ENCODE measurements at places on chromosomes 4 and X.
A peak's percentile ranks its signal among the peaks of the same experiment; 100 is the strongest.

- DNase-seq: no peak
Observed at GRCh38 chr4:72357908-72358307, 211.1 kb downstream of the ADAMTS3 start.

DNA sequence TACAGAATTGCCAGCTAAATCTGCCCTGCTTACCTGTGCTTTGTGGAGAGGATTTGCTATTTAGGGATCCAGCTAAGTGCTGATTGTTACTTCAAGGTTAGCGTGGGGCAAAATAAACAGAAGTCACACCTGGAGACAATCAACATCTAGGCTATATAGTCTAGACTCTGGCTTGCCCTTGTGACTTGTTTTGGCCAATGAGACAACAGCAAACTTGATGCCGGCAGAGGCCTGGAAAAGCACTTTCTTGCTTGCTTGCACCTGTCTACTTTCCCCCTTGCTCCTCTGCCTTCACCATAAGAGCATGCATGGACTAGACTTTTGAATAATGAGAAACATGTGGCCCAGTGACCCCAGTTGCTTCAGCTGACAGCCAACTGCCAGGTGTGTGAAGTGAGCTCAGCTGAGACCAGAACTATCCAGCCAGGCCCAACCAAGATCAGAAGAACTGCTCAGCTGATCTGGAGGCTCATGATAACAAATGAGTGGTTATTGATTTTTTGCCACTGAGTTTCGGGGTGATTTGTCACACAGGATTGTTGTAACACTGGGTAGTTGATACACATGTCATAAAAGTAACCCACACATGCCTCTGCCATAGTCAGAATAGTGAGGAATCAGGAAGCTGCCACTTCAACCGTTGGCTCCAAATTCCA, 164.4 kb downstream of the RBMX2 start:
- DNase-seq: no peak

GRCh38 chrX:123835661-123836371, 24.0 kb upstream of the XIAP start:
- no peak for DNase-seq

DNA sequence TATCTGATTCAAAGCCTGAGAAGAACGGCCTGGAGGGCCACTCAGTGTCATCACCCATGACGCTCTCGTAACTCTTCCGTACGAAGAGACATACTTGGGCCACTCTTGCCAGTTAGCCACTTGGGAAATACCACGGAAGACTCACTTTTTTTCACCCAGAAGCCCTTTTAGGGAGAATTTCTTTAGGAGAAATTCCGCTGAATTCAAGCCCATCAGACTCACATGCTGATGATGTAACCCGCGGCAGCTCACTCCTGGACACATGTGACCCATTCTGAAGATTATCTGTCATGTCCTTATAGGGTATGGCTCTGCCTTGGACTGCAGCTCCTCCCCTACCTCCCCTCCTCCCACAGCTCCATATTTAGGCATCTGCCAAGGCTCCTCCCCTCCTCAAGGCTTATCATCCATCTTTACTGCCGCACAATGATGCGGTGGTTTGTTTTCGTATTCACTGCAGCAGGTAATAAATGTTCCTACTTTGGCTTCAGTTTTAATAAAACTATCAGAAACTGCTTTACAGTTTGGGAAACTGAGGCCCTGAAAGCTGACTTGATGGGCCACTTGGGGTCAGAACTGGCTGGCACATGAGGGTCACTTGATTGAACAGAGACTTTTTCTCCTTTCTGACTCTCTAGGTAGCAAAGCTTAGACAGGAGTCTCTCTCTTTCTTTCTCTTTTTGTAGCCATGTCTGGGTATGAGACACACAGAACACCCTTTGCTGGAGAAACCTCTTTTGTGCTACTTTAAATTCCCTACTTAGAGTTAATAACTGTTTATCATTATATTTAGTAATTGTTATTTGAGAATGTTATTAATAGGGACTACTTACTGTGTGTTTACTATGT, 42.1 kb downstream of the RHOH start:
- DNase-seq: peak; percentile 85

DNA sequence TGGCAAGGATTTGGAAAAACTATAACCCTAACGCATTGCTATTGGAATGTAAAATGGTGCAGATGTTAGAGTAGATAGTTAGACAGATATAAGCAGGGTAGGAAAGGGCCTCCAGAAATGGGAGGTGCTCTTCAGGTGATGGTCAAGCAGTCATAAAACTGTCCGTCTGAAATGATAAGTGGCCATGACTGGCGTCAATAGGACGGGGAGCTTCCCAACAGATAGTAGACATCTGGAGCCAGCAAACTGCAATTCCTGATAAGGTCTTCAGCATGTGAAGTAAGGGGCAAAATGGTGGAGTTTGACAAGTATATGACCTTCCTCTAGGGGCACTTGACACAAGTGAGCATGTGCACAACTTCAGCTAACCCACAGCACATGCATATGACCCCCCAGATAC, 250.4 kb downstream of the MAGEB5 start:
- no peak for DNase-seq

DNA sequence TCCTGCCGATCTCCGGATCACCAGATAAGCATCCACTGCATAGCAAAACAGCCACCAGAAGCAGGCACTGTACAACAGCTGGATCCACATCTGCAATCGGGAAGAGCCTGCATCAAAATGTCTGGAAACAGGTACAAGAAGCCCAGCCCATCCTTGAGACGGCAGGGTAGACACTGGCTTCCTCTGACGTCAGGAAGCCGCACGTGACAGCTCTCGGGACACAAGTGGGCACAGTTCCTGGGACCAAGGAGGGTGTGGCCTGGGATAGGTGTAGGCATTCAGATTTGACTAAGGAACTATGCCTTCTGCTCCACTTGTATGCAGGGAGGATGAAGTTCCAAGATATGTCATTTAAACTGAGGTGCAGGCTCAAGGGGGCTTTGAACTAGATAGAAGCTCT, 6.3 kb downstream of the GPR143 start:
- DNase-seq: no peak

DNA sequence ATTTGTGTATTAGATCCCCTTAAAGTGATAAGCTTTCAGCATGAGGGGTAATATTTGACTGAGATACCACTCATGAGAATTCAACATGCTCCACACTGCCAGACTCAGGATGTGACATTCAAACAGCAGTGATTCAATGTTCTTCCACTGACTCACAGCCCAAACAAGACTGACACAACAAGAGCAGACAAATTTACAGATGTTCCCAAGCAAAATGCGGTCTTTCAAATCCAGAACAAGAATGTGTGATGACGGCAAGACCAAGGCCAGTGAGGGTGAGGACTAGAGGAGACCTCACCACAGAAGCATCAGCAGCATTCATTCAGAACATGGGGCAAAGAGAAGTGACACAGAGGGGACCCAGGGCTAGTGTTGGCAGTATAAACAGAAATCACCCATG, 99.3 kb upstream of the GRIA3 start:
- no peak for DNase-seq

GRCh38 chr4:125520258-125520990, 205.7 kb downstream of the FAT4 start:
- no peak for DNase-seq

DNA sequence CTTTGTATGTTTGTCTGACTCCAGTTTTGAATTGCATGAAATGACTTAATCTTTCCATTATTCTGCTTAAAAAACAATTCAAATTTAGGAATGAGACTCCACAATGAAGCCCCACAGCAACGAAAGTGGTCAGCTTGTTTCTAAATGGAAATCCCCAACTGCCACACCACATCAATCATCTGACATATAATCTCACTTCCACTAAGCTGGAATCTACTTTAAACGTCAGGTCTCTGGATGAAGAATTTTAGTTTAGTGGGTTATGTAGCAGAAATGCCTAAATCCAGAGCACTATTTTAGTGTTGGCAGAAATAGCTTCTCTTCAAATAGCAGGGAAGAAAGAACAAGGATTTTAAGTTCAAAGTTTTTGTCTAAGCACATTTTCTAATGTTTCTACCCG, 1.7 kb upstream of the BMP2K start:
- no peak for DNase-seq

DNA sequence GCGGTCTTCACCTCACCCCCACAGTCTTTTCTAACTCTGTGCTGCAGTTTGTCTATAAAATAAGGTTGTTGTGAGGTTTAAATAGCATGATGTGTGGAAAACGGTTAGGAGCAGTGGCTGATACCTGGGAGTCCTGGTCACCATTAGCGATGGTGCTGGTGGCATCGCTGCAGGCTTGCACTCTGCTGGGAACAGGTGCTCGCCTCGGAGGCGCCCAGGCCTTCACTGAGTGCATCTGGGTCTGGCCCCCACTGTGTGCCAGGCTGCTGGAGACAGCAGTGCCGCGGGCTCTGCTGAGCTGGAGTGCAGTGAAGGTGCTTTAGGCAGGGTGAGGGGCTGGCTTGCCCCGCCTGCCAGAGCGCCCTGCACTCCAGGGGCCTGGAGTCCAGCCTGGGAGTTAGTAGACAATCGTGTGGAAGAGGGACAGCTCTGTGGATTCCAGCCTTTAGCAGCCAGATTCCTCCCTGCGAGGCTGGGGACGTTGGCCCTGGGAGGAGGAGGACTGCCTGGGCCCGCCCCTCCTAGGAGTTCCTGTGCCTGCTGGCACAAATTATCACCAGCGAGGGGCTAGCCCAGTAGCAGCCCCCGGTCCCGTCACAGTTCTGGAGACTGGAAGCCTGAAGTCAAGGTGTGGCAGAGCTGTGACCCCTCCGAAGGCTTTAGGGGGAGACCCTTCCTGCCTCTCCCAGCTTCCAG, 7.3 kb downstream of the RGS12 start:
- DNase-seq: no peak

DNA sequence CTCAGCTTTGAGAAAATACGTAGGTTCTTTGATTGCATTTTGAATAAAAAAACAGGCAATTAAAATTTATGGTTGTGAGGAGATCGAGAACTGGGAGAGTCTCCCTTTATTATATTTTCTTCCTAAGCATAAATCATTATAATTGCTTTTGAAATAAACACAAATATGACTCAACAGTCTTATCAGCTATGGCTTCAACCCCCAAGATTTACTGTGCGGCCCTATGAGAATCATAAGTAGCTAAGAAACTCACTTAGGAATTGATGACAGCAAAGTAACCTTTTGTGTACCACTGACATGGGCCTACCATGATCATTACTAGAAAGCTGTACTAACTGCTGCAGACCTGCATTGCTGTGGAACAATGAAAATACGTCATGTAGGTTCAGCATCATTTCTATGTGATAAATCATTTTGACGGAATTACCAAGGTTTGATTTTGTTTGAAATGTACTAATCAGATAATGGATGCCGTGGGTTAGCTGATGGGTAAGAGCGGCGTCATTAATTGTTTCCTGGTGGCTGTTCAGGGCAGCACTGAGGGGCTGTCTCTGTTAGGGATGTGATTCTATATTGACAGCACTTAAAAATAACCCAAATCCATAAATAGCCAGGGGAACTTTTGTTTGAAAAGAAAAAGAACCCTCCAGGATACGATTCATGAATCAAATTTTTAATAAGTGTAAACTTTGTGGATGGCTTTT, 51.5 kb upstream of the GPRIN3 start:
- DNase-seq: no peak

DNA sequence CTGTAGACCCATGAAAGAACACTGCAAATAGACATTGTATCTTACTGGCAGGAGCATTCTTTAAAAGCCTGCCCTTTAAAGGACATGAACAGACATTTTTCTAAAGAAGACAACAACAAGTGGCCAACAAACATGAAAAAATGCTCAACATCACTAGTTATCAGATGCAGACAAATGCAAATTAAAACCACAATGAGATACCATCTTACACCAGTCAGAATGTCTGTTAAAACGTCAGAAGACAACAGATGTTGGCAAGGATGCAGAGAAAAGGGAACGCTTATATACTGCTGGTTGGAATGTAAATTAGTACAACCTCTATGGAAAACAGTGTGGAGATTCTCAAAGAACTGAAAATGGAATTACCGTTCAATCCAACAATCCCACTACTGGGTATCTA, 77.2 kb downstream of the ATP10D start:
- no peak for DNase-seq

GRCh38 chr4:91936311-91936710, 367.5 kb upstream of the GRID2 start:
- DNase-seq: no peak

- DNase-seq: no peak
Observed at GRCh38 chr4:8251110-8251883, 18.3 kb upstream of the HTRA3 start.

- no peak for DNase-seq
Observed at GRCh38 chr4:53476232-53477037, 99.0 kb downstream of the FIP1L1 start.

- no peak for DNase-seq
Observed at GRCh38 chrX:40108162-40108958, 10.6 kb upstream of the BCOR start.

DNA sequence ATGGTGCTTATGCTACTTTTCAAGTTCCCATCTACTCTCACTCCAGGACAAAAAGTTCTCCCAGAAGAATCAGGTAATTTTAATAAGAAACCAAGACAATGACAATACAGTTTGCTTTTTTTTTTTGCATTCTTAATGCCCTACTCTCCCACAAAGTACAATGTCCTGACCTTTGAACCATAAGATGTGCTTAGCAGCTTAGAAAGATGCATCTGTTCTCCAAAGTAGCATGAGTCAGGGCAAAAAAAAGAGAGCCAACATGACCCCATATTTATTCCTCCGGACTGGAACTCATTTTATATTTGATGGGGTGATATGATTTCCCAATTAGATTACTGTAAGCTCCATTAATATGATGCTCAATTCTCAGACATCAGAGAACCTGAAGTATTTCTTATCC, 16.5 kb upstream of the PDCL2 start:
- DNase-seq: no peak

DNA sequence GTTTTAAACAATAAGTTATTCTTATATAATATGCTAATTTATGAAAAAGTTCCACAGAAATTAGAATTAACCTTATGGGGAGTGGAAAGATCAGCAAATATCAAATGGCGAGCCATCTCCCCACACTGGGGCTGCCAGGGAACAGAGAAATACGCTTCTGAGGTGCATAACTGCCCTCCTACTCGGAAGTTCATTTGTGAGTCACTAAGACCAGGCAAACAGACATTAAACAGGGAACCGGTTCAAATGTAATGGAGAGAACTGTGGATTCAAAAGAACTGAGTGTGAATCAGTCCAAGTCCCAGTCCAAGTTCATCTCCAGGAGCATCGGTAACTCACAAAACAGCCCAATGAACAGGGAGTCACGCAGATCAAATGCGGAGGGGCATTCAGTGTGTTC, 11.4 kb upstream of the S100G start:
- DNase-seq: no peak

- no peak for DNase-seq
Observed at GRCh38 chrX:17913801-17914200, 52.7 kb upstream of the RAI2 start.

- DNase-seq: no peak
Observed at GRCh38 chr4:106366026-106366425, 2.6 kb downstream of the GIMD1 start.

- DNase-seq: no peak
Observed at GRCh38 chr4:42480717-42481116, 83.4 kb downstream of the SHISA3 start.

DNA sequence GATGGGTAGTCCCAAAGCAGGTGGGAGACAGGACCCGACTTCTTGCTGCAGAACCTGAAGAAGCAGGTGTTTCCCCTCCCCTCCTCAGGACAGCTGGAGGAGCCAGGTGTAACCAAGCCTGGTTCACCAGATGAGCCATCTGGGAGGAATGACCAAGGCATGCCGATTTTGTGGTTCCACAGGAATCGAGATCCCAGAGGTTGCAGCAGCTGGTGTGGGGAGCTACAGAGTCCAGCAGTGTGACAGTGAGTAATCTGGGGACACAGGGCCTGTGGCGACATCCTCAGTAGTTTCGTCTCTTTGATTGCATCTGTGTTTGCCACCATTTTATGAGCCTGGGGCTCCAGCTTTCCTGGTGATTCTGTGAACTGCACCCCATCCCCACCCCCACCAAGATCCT, 2.6 kb upstream of the NDP start:
- DNase-seq: no peak

All from stimulated activated CD4-positive, alpha-beta T cell treated with anti-CD3 and anti-CD28 coated beads, Interleukin-4, amount 100 ng/mL, for 4 hours (primary cell).